ENCODE measurements at places on chromosomes 5 and 9.

DNA sequence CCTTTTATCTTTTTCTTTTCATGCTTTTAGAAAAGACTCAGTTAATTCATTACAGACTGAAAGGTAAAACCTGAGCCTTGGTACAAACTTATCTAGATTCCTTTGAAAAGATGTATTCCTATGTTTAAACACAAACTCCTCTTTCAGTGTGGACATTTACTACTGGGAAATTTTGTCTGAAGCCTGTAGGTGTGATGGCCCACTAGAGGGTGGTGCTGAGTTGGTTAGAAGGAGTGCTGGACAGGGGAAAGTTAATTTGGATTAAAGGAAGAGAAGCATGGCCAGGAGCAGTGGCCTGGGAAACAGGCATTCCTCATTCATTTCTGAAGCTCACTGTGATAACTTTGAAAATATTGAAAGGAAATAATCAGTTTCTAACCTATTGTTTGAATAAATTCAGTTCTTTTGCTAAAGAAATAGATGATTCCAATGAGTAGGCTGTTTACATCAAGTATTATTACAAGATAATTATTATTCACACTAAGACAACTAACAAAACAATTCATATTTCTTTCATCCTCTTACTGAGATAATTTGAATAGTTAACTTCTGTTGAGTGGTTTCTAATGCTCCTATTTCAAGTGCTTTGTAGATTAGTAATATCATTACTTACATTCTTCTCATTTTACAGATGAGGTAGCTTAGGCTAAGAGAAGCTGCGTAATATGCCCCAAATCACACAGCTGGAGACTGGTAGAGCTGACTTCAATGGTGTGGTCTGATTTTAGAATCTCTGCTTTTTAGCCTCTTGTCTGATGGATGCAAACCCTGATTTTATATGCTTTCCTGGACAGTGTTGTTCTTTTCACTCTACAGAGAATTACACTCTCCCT, 150.9 kb downstream of the ADGRV1 start:
- DNase-seq = peak; percentile 66

GRCh38 chr5:61623401-61624069, 291.5 kb downstream of the ZSWIM6 start:
- DNase-seq = peak; percentile 27

- DNase-seq = no peak
These were observed 1053.5 kb downstream of the NR2F1-AS1 start for GRCh38 chr5:92527311-92528078.

DNA sequence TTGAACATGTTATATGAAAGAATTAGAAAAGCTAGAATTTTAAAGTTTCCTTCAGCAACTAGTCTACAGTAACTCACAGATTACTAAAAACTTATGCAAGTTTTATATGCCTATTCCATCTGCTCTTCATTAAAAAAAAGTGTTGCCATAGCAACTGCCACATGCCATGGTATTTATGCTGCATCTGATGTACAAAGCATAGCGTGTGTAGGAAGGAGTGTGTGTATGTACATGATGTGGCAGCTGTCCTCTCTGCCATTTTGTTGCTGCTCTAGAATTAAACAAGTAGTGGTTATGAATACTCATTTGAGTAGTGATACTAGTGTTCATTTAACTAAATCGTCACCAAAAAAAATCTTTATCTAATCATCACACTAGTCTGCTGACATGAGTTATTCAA, 593.5 kb downstream of the CETN3 start:
- no peak for DNase-seq

GRCh38 chr5:15807871-15808270, 307.9 kb downstream of the FBXL7 start:
- no peak for DNase-seq

- no peak for DNase-seq
These were observed 258.6 kb downstream of the ASTN2 start for GRCh38 chr9:117156144-117156688.

DNA sequence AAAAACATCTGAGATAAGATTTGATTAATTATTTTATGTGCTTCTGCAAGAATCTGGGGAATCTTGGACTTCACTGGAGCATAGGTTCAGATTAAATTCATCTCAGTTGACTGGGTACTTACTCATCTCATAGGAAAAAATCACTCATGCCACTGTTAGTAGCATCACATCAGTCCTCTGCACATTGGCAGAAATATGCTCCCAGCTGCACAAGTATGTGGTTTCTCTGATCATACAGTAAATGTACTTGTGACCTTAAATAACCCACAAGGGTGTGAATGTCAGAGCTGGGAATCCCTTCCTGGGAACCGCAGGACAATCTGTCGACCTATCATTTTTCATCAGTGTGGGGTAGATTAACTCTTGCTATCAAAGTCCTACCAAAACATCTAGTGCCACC, 203.7 kb upstream of the SLC24A2 start:
- no peak for DNase-seq

- peak; percentile 29 for DNase-seq
These were observed 15.2 kb downstream of the FNBP1 start for GRCh38 chr9:130027533-130028365.

DNA sequence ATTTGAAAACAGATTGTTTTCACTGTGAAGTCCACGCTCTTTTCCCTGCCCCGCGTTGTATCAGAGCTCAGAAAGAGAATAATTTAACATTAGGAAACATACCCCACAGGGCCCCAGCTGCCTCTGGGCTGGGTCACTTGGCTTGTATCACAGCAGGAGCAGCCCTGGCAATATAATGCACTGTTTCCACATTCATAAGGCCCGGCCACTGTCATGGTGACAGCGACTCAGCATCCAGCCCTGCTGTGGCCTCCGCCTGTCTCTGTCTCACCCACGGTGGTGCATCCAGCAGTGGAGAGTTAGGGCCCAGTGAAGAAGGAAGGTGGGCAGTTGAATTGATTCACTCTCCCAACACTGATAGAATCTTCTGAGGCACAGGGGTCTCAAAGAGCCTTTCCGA, 188.9 kb downstream of the NSG2 start:
- no peak for DNase-seq

- no peak for DNase-seq
These were observed 81.1 kb upstream of the KLF9 start for GRCh38 chr9:70495514-70495913.

- no peak for DNase-seq
These were observed 103.1 kb upstream of the SLC44A1 start for GRCh38 chr9:105141146-105141975.

DNA sequence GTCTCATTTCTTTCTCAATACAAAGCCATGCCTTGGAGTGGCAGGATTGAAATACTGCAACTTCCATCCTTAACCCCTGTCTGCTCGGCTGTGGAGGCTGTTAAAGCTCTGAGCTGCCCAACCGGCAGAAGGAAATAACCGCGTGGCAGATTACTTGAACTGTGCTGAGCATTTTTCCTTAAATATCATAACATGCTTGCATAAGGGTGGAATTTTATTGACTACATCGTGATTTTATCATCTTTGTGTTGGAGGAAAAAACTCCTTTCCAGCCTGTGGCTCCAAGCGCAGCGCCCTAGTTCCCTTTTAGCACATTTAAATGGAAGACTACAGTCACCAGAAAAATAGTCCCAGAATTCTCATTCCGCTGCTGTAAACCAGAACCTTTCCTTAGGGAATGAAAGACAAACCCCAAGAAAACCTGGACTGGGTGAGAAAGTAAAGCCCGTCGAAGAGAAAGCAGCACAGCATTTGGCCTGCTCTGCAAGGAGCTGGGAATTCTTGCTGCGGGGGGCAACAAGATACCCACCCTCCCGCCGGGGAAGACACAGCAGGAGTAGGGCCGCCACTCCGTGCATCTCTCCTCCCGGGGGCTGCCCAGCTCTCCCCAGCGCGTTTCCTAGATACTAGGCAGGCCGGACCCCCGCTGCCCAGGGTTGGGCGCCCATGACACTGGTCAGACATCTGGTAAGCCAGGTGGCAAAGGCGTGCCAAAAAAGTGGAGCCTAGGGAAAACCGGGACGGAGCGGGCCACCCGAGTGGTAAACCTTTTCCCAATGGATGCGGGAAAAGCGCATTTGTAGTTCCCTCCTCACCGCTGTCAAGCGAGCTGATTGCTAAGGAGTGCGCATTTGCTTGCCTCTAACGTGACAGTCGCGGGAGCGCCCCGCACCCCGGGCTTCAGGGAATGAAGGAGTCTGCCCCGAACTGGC, 1.3 kb downstream of the SHC3 start:
- peak; percentile 37 for DNase-seq

DNA sequence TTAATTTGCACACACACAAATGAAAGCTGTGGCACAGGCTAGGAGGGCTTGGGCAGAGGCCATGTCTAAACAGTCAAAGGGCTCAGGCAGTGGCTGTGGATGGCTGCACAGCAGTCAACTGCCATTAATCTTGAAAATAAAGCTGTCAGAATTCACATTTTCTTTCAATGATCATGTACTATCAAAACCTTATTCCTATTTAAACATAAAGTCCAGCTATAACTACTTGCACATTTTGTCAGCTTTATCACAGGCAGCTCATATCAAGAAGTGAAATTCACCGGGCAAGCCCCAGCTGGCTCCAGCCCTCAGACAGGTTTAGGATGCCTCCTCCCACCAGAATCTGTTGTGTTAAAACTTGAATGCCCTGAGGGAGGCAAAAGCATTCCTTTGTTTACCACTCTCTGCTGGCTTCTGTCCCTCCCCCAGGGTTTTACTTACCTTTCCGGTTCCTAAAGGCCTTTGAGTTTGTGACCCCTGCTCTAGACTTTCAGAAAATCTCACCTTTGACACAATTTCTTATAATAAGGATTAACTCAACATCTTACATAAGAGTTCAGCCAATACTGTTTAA, 54.9 kb upstream of the GRAMD2B start:
- DNase-seq = peak; percentile 92

- DNase-seq = no peak
These were observed 215.5 kb upstream of the TNC start for GRCh38 chr9:115333277-115334070.

- DNase-seq = no peak
These were observed 602.7 kb upstream of the SEMA6A start for GRCh38 chr5:117177302-117177701.

DNA sequence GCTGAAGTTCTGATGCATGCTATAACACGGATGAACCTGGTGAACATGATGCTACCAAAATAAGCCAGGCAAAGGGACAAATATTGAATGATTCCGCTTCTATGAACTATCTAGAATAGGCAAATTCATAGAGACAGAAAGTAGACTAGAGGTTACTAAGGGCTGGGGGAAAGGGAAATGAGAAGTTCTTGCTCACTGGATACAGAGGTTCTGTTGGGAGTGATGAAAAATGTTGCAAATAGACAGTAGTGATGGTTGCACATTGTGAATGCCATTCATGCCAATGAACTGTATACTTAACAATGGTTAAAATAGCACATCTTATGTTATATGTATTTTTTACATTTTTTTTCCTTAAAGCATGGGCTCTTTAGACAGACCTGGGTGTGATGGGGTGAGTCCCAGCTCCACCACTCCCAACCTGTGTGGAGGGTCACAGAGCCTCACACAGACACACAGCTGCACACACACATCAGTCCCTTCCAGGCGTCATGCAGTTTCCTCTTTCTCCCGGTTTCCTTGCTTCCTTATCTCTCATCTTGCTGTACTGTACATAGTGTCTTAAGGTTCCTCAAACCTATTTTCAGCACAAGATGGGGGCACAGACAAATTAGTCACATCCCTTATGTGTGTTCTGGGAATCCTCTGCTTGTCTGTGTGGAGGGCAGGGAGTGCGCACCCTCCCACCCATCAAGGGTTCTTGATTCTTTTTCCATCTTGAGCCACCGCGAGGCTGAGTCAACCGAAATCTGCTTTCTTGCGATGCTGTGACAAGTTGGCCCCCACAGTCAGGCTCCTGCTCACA, 192.9 kb downstream of the CRB2 start:
- DNase-seq = no peak

- DNase-seq = no peak
These were observed 36.5 kb upstream of the RASA1 start for GRCh38 chr5:87231037-87231808.

DNA sequence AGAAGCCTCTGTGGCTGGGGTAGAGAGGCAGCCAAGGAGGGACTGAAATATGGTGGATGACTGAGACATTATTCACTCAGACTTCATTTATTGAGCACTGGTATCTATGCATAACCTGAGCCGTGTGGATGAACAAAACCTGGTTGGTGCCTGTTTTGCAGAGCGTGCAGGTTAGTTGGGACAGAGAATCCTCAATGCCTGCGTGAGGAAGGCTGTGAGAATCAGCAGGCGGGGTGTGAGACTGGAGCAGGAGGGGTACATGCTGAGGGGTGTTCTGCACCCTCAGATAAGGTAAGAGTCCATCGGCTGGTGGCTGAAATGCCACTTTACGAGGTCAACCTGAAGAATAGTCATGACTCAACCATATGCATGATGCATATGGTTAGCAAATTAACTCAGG, 271.6 kb downstream of the MED10 start:
- DNase-seq = no peak

DNA sequence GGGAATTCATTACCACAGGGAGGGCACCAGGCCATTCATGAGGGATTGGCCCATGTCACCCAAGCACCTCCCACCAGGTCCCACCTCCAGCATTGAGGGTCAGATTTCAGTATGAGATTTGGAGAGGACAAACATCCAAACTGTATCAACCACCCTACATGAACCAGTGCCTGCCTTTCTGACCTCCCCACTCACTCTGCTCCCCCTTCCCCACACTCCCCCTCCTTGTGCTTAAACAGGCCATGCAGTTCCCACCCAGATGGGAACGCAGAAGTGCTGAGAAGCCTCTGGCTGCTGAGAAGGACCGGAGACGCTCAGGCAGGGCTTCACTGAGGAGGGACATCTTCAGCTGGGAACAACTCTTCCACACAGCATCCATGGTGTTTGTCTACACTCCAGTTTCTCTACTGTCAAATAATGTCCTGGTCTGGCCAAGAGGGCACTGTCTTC, 30.0 kb upstream of the ADAMTS2 start:
- DNase-seq = no peak

GRCh38 chr5:3958389-3958788, 362.8 kb downstream of the IRX1 start:
- no peak for DNase-seq

DNA sequence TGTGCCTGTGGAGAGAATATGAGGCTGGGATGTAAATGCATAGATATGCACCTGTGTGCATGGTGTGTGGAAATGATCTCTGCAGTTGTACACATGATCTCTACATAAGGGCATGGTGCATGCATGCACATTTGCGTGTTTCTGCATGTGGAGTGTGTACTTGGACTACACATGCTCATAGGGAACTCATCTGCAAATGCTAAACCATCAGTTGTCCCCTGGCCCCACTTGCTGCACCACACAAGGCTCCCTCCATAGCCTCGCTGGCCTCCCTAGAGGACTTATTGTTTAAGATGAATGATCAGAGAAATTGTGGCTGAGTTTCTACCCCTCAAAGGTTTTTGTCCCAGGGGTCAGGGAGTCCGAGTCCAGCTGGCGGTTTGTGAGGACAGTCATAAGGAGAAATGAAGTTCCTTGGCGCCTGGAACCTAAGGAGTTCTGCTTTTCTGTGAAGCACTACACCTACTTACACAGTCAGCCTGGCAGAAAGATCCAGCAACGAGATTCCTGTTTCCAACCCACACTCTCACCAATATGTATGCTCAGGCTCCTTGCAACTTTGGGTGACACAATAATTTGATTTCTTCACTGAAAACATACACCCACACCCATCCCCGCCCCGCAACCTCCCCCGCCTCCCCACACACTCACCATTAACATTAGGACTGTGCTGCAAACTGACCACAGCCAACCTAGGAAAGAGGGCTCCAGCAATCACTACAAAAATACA, 79.9 kb upstream of the CPEB4 start:
- no peak for DNase-seq

- DNase-seq = no peak
These were observed 47.2 kb upstream of the FBXL7 start for GRCh38 chr5:15452781-15453180.
